OCI-M1 (cell line): ENCODE measurements at places on chromosomes 1 and 21.
A peak's percentile ranks its signal among the peaks of the same experiment; 100 is the strongest.

- no peak for DNase-seq
Observed at GRCh38 chr1:218667781-218668516, 322.8 kb downstream of the TGFB2 start.

GRCh38 chr21:31293986-31294385, 50.1 kb downstream of the TIAM1 start:
- DNase-seq = no peak

DNA sequence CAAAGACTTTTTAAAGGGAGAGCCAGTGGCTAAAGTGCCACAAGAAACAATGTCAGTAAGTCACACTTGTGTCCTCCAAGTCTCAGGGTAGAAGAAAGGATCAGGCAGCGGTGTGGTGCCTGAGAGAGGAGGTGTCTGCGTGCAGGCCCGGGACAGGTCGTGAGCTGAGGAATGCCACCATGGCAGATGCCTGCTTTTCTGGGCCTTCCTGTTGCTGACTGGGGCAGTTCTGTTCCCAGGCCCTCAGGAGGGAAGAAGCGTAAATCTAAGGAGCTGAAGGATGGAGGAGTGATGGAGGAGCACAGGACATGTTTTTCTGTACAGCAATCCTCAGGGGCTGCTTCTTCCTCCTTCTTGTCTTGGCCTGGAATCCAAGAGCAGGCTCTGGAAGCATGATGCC, 165.8 kb downstream of the ZBTB18 start:
- DNase-seq = no peak

DNA sequence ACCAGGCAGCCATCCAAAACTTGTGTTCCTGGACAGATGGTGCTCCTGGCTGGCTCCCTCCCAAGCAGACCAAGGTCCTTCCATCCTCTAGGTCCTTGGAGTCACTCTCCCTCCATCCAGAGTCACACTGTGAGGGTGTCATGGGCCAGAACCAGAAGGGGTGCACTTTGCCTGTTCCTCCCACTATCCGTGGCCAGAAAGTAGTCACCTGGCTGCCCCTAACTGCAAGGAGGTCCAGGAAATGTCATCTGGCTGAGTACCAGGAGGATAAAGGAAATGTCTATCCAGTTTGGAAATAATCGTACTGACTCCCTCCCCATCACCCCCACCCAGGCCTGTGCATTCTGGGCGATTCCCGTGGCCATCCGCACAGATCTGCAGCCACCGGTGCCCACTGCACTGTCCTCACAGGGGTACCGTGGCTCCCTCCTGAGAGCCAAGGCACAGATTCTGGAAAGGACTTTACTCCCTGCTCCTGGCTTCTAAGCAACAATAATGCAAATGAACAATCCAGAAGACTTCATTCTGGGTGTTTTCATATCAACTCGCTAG, 253.2 kb downstream of the NPHP4 start:
- DNase-seq = no peak

DNA sequence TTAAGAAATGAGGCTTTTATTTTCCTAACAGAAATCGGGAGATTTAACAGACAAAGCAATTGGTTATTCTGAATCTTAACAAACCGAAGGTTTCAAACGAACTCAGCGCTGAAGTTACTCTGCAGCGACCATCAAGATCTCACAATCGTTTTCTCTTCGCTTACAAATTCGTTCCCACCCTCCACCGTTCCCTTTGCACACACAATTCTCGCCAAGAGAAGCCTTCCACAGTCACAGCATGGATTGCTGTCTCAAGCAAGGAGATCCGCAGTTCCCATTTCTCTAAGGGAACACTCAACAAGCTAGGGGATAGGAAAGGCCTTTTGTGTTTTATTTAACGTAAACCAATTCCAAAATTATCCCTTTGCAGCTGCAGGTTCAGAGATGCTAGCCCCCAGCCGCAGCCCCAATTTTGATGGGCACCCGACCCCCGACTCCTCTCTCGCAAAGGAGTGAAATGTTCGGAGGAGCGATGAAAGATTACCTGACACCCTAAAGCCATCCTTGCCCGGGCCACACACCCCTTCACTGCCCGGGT, 755 bp downstream of the FBXO42 start:
- peak; percentile 61 for DNase-seq

- no peak for DNase-seq
Observed at GRCh38 chr1:230816018-230816417, 52.3 kb downstream of the C1orf198 start.

GRCh38 chr1:17755120-17755519, at the start of gene ACTL8:
Gene ACTL8, plus strand, starts transcription at chr1:17755333. Its CDS starts 67,676 bp downstream, at chr1:17823009.
- DNase-seq = peak; percentile 35

DNA sequence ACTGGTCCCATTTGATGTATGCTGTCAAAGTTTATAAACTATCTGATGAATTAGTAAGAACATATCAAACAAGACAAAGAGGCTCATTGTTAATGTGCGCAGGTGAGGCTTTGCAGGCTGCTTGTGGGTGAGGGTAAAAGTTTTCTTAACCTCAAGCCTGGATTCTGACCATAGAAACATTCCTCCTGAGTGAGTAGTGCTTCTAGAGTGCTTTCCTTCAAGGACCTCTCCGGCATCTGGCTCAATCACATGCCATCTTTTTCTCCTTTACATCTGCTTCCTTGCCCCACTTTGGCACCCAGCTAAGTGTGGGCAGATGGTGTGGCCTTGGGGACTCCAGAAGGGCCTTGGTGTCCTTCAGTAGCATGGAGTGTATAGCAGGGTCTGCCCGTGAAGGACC, 104.0 kb downstream of the ROR1 start:
- DNase-seq = no peak

- DNase-seq = peak; percentile 80
Observed at GRCh38 chr1:111346089-111346885, 55.6 kb downstream of the CHIA start.

- DNase-seq = no peak
Observed at GRCh38 chr1:208180421-208180820, 63.8 kb downstream of the PLXNA2 start.

DNA sequence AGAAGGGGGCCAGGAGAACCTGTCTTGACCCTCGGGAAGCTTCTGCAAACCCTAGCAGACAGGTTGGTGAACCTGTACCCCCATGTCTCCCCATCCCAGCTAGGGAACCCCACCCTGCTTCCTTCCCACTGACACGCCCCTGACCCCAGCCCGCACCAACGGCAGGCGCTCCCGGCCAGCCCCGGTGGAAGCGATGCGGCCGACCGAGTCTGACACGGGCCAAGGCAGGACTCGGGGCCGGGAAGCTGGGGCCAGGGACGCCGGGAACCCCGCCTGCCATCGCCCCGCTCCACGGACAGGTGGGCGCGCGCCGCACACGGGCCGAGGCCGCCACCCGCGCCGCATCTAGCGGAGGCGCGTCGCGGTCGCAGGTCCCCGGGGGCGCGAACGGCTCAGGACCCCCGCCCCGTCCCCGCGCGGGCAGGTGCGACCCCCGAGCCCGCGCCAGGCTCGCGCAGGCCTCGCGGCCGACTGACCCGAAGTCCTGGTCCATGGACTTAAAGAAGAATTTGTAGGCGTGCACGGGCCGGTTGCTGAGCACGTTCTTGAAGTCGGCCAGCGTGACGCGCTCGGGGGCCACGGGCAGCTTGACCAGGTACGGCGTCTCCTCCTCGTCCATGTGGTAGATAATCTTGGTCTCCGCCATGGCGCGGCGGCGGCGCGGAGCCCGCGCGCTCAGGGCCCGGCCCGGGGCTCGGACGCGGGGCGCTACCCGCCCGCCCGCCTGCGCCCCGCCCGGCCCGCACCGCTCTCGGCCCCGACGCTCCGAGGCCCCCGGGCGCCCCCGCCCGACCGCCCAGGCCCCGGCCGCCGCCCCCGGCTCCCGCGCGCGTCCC, 580 bp downstream of the DVL1 start:
- peak; percentile 48 for DNase-seq

DNA sequence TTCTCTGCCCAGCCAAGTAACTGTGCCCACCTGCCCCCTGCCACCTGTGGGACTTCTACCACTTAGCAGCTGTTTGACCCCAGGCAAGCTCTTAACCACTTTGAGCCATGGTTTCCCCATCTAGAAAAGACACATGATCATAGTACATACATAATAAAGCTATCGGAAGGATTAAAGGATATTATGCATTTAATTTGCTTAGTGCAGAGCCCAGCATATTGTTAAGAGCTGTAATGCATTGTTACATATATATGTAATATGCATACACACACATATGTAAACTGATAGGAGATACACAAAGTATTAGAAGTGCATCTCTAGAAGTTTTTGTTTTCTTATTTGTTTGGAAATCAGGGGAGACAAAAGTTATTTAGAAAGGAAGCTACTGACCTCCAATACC, 83.5 kb upstream of the ZBTB40 start:
- DNase-seq = no peak

- DNase-seq = no peak
Observed at GRCh38 chr1:230416430-230416829, 9.7 kb downstream of the PGBD5 start.

DNA sequence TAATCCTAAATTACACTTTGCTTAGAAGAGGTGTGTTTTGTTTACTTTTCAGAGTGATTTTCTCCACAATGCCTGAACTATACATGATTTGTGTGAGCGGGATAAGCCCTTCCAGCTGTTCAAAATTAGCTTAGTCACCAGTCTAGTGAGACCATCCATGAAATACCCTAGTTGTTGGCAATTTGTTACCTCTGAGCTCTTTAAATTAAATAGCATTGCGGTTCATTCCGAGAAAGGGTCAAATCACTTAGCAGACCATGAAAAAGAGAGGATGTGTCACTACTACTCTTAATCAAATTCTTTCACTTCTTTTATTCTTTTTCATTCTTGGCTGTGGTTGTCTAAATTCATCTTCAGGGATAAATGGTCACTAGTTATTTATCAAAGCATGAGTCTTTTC, 11.9 kb upstream of the VAV3 start:
- no peak for DNase-seq

GRCh38 chr1:23019863-23020625, 776 bp downstream of the KDM1A start:
- peak; percentile 66 for DNase-seq

DNA sequence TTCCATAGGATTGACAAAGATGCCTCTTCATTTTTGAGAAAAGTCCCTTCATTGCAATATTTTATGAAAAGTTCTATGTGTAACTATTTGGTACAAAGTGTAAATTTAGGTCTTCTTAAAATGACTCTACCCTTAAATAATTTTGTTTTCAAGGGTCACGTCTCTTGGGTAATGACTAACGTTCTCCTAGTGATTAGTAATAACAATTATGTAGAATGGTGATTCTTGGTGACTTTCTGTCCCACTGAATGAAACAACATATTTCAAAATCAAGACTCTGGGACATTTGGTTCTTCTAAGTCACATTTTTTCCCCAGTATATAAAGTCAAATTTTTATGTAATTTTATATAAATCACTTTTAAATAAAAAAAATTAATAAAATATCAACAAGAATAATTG, 277.5 kb upstream of the ADAMTS5 start:
- no peak for DNase-seq

DNA sequence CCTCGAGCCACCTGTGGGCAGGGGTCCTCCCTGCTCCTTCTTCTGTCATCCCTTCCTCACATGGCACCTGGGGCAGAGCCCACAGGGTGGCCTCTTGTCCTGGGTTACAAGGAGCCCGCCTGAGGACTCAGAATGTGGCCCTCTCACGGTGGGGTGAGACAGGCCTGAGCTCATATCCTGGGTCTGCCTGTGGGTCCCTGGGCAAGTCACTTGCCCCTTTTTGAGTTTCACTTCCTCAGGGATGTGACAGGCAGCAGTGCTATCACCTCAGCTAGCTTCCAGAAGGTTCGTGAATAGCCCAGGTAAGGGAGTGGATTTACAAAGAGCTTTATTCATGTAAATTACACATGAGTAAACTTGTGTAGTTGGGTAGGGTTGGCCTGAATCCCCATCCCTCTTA, 33.5 kb downstream of the HTR6 start:
- no peak for DNase-seq

GRCh38 chr1:223492044-223492443, 98.8 kb downstream of the CCDC185 start:
- DNase-seq = no peak

- DNase-seq = no peak
Observed at GRCh38 chr1:65319141-65319540, 9.8 kb downstream of the DNAJC6 start.

- peak; percentile 72 for DNase-seq
Observed at GRCh38 chr1:46667782-46668760, at the start of gene ATPAF1. Gene ATPAF1, minus strand, starts transcription at chr1:46668364. Its CDS starts 42 bp downstream, at chr1:46668322.

DNA sequence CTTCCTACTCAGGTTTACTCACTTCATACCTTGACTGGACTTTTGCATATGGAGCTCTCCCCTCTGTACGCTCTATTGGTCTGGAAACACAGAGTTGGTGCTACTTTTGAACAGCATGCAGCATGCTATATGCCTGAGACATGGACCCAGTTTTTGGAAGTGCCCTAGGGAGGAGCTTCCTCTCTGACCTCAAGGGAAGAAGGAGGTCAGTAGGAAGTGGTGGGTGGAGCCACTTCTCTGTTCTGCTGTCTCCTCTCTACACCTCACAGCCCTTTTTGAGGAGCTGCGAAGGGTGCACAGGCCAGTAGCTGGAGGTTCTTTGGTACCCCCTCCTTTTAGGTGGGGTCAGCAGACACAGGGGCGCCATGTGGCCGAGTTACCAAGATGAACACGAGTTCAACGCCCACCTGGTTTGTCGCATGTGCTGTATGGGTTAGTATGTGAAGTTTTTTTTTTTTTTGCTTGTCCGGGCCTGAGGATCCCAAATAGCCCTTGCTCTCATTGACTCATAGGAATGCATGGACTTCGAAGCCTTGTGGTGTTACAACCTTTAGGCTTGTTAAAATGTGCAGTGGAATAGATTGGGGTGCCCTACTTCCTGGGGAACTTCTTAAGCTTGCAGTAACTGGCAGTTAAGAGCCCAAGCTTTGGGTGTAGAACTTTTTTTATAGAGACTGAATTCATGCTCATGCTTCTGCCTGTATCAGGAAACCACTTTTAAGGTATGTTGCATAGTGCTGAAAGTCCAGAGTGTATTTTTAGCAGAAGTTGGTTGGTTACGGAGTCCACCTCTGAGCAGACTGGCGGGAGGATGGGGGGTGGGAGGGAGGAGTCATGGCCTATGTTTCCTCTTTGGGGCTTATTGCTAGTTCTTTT, 10.7 kb downstream of the MACF1 start:
- DNase-seq = peak; percentile 76

GRCh38 chr1:14704846-14705245, 106.4 kb downstream of the KAZN start:
- DNase-seq = no peak

DNA sequence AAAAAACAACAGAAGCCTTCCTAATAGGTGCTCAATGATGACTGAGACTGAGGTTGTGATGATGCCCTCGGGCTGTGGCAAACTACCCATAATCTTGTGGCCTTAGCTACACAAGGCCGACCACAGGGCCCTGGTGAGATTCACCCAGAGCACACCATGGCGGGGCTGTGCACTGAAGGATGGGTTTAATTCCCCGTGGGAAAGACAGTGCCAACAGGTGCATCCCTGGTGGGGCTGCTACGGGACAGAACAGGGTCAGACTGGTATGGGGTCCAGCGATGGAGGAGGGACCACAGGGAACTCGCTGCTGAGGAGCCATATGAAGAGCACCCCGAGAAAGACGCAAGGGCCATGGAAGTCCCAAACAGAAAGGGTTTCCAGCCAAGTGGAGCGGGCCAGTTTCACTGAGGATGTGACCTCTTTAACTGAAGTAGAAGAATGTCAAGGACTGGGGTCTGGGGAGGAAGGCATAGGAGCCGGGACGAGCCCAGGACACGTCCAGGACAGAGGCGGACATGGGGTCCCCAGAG, 21.3 kb downstream of the PRDM15 start:
- DNase-seq = no peak

- no peak for DNase-seq
Observed at GRCh38 chr1:226203240-226203639, 16.7 kb upstream of the ACBD3 start.
